ENCODE measurements at places on chromosomes 13 and 19.

DNA sequence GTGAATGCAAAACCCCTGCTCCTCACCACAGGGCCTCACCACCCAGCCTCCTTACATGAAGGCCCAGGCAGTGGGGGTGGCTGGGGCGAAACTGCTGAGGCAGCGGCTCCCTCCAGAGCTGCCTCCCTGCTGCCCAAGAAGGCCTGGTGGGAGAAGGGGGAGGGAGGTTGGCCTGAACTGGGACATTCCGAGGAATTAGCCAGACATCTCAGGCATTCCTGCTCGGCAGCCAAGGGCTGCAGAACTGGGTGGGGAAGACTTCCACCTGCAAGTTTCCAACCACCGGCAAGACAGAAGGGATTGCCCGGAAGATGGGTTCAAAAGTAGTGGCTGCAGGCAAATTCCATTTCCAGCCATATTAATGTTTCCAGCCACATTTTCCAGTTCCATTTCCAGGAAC, 2.3 kb upstream of the PSPN start:
- no peak for DNase-seq

DNA sequence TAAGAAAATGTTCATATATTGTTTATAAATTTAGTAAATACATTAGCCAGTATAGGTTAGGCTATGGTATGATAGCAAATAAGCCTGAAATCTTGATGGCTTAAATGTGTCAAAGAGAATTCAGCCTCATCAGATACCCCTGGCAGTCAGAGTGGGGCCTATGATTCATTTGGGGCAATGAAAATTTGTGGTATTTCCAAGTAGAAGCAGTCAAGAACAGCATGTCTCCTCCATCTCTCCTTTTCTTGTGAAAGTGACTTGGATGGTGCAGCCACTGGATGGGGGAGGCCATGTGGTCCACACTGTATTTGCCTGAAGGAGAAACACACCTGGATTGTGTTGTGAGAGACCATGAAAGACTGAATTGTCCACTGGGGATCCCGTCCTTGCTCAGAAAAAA, 82.7 kb downstream of the DLEU7 start:
- no peak for DNase-seq

- DNase-seq: no peak
Measured at GRCh38 chr19:32876919-32877285, 7.3 kb upstream of the SLC7A9 start.

DNA sequence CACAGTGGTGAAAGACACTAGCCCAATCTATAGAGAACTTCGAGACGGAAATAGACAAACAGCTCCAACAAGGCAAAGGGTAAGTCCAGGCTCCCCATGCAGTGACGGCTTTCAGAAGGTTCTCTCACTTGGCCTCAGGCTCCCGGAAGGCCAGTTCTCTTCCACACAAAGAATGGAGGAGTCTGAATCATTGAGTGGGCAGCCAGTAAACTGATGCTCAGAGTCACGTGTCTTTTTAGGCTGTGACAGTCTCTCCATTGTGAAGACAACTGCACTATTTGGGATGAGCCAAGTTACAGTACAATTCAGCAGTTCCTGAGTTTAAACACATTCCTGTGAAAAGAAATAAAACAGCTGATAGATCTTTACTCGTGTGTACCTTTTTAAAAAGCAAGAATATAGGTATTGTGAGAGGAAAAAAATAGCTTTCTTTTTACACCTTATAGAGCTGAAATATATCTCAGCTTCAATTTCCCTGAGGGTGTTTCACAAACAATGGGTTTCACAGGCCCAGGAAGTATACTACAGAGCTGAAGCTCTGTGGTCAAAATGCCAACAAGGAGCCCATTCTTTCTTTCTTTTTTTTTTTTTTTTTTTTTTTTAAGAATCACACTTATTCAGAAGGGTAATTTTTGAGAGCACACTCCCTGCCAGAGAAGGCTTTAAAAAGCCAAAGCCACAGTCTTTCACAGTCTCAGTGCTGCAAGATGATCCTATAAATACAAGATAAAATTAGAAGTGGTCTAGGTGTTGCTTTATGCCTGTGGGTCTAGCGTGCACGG, 135.1 kb downstream of the FREM2 start:
- DNase-seq: no peak

DNA sequence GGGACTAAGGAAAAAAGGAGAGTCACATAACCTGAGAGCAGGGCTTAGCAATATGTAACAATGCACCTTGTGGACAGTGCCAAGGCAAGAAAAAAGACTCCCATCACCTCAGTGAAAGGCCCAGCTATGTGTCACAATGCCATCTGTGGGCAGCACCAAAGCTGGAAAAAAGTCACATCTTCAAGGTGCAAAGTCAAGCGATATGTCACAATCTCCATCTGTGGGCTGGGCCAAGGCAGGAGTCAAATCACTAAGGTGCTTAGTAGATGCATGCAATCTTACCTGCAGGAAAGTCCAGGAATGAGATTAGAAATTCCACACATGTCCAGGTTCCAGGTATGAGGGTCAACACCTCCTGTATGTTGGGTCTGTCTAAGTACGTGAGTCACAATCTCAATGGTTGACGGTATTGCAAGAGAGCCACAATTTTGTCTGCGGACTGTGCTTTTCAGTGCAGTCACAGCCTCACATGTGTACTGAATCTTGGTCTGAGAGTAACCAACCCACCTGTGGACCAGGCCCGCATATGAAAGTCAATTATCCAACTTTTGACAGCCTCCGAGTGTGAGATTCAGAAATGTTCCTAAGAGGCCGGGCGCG, 14.8 kb upstream of the ZNF43 start:
- no peak for DNase-seq

- no peak for DNase-seq
Measured at GRCh38 chr13:30776661-30777060, 41.3 kb downstream of the ALOX5AP start.

DNA sequence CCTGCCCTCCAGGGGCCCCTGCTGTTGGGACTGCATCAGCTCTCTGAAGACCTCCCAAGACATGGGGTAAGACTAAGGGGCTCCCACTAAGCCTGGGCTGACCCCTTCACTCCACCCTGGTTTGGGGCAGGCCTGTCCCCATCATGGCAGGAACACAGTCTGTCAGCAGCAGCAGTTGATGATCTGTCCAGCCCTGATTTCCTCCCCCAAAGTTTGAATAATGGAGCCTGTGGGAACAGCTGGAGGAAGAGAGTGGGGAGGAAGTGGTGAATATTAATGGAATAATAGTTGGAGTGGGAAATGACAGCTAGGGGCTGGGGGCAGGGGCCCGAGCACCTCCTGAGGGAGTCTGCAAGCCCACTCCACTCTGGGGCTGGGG, 1.3 kb upstream of the B3GNT8 start:
- no peak for DNase-seq

DNA sequence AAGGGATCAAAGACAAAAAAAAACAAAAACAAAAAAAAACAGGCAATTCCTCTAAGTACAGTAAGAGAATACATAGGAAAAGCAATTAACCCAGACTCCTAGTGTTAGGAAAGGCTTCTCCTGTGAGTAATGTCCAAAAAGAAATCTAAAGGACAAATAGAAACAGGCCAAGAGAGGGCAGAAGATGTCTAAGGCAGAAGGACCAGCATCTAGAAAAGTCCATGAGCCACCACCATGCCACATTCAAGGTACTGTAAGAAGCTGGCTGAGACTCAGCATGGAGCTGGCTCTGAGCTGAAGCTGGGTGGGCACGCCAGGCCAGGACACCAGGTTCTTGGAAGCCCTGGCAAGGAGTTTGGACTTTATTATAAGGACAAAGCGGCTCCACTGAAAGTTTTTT, 118.1 kb upstream of the FRY start:
- DNase-seq: no peak
